Esophagus squamous epithelium (tissue), 5 donors: ENCODE measurements at places on chromosomes 4 and X. TPM values are rescaled to one million over a fixed set of nuclear protein-coding genes. Genes with fewer than 3 reads are reported as not detected.
A peak's percentile ranks its signal among the peaks of the same experiment; 100 is the strongest.

DNA sequence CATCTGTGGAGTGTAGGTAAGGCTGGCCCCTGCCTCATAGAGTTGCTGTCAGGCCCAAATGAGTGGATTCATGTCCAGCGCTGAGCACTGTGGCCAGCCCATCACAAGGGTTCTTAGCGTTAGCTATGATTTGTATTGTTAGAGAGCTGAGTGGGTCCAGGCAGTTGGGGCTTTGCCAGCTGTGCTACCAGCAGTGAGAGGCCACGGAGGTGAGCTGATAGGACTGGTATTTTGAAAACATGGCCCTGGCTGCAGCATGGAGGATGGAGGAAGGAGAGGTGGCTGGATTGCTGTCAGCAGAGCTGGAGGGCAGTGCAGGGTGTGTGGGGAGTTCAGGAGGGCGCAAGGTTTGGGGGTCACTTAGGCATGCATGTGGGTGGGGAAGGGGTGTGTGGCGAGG, 69.8 kb downstream of the PSAPL1 start:
- DNase-seq, result no peak
- no peak overlapping the region for H3K27ac ChIP-seq
- H3K4me3 ChIP-seq, result no peak overlapping the region
- peaks cover 16% of the 10 kb centered on the region for H3K4me1 ChIP-seq
- no peaks in the 10 kb centered on the region for H3K36me3 ChIP-seq

- H3K4me3 ChIP-seq, result no peak overlapping the region
- no peaks in the 10 kb centered on the region for H3K27me3 ChIP-seq
- no peaks in the 10 kb centered on the region for H3K36me3 ChIP-seq
- no peaks in the 10 kb centered on the region for H3K4me1 ChIP-seq
- no peak overlapping the region for H3K27ac ChIP-seq
- no peak for DNase-seq
These were observed 148.8 kb upstream of the EDNRA start for GRCh38 chr4:147332091-147332490.

SPANXN3 gene
- not detected for total RNA-seq

DNA sequence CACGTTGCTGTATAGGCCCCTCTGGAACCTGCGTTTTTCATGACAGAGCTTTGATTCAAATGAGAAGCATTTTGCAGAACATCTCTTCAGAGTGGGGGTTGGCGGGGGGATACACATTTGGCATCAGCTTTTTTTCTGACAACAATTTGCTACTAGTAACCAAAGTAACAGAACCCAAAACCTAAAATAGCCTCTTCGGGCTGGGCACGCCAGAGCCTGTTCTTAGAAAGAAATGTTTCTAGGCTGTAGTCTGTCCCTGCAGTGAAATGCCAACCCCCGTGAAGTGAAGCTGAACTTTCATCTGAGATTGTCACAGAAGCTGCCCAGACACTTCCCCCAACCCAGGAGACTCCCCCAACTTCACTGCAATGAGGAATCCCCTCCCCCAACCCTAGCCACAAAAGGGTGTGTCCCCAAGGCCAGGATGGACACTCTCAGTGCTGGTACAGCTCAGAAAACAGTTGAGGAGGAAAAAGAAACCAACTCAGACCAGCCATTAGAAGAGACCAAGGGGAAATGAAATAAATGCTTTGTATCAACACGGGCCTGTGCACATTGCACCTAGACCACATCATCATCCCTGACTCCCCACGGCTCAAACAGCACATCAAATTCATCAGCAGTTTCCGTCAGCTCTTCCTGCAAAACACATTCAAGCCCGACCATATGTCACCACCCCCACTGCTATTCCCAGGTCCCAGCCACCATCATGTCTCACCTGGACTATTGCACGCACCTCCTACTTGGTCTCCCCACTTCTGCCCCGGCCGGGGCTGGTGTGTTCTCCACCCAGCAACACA, 8.4 kb upstream of the MAN2B2 start:
- no peaks in the 10 kb centered on the region for H3K36me3 ChIP-seq
- peaks cover 35% of the 10 kb centered on the region for H3K4me1 ChIP-seq
- H3K27ac ChIP-seq, result no peak overlapping the region
- no peaks in the 10 kb centered on the region for H3K27me3 ChIP-seq

DNA sequence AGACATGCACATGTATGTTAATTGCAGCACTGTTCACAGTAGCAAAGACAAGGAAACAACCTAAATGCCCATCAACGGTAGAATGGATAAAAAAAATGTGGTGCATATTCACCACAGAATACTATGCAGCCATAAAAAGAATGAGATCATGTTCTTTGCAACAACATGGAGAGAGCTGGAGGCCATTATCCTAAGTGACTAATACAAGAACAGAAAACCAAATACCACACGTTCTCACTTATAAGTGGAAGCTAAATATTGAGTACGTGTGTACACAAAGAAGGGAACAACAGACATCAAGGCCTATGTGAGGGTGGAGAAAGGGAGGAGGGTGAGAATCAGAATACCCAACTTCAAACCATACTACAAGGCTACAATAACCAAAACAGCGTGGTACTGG, 17.4 kb upstream of the LNX1 start:
- no peak overlapping the region for H3K4me3 ChIP-seq
- H3K27me3 ChIP-seq, result no peaks in the 10 kb centered on the region
- H3K4me1 ChIP-seq, result no peaks in the 10 kb centered on the region
- no peak for DNase-seq

TREX2 gene
- 6.6 TPM for total RNA-seq

GRCh38 chrX:111624169-111624568, 56.8 kb upstream of the ALG13 start:
- H3K27me3 ChIP-seq, result no peaks in the 10 kb centered on the region
- H3K27ac ChIP-seq, result no peak overlapping the region
- no peak for DNase-seq

DNA sequence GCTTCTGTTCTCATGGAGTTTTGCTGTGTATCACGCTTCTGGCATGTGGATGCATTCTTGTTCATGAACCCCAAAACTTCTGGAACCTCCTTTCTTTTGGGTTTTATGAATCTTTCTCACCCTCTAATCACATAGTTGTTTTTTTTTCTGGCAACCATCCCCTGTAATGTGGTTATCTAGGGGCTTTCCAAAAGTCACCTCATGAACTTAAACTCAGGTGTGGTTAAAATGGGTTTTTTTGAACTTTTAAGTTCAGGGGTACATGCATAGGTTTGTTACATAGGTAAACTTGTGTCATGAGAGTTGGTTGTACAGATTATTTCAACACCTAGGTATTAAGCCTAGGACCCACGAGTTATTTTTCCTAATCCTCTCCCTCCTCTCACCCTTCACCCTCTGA, 1099.4 kb upstream of the SLIT2 start:
- H3K4me3 ChIP-seq, result no peak overlapping the region
- H3K36me3 ChIP-seq, result no peaks in the 10 kb centered on the region
- no peak overlapping the region for H3K27ac ChIP-seq
- no peaks in the 10 kb centered on the region for H3K27me3 ChIP-seq
- no peaks in the 10 kb centered on the region for H3K4me1 ChIP-seq
- DNase-seq, result no peak

GRCh38 chrX:133190877-133191738, 27.0 kb downstream of the TFDP3 start:
- H3K27me3 ChIP-seq, result no peaks in the 10 kb centered on the region
- no peaks in the 10 kb centered on the region for H3K36me3 ChIP-seq
- no peak for DNase-seq
- H3K4me1 ChIP-seq, result no peaks in the 10 kb centered on the region
- H3K4me3 ChIP-seq, result no peak overlapping the region

GSX2 gene
- not detected for total RNA-seq

DNA sequence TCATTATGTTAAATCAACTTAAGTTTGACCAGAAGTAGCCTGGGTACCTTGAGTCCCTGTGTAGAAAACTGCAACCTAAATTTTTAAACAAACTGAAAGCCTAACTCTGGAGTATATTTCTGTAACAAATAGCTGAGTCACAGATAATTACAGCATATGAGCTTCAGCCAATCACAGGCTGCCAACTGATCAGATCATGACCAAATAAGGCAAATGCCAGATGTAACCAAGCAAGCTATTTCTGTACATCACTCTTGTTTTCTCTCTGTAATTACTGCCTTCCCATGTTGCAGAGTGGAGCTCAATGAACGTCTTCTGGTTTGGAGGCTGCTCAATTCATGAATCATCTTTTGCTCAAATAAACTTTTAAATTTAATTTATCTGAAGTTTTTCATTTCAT, 980.9 kb upstream of the DIAPH2 start:
- H3K4me3 ChIP-seq, result no peak overlapping the region
- no peaks in the 10 kb centered on the region for H3K4me1 ChIP-seq
- H3K27ac ChIP-seq, result no peak overlapping the region
- no peak for DNase-seq

- H3K4me1 ChIP-seq, result no peaks in the 10 kb centered on the region
- no peak overlapping the region for H3K27ac ChIP-seq
- DNase-seq, result no peak
- no peaks in the 10 kb centered on the region for H3K27me3 ChIP-seq
- no peak overlapping the region for H3K4me3 ChIP-seq
- no peaks in the 10 kb centered on the region for H3K36me3 ChIP-seq
These were observed 30.6 kb upstream of the KIAA1210 start for GRCh38 chrX:119158226-119158625.

VCX3B gene
- total RNA-seq, result not detected

CT45A1 gene
- not detected for total RNA-seq

DNA sequence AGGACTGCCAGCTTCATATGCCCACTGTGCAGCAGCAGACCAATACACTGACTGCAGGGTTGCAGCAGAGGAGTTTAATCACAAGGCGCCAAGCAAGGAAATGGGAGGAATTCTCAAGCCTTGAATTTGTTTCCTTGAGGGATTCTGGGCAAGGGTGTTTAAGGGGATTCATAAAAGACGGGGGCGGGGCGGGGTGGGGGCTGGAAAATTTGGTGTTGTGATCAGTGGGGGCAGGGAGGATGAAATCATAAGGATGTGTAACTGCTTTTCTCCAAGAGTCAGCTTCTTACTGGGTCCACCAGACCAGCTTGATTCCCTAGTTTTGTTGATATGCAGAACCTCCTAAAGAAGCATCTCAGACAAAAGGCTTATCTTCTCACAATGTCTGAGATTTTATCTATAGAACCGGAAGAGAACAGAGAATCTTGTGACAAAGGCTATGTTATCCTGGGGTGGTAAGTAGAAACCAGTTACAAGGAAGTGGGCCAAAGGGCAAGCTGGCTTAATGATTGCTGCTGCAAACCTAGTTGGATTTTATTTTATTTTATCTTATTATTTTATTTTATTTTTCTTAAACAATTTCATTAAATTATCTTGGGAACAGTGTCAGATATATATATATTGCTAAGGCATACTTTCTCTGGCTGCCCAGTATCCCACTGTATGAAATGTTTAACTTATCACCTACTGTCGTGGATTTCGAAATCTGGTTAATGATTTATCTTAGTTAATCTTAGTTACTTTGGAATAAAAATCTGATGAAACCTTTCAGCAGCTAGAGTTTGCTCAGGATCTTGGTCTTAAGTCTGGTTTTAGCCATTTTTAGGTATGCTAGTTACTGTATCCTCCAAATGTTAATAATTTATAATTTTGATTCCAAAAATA, 276.4 kb downstream of the RPA4 start:
- H3K36me3 ChIP-seq, result no peaks in the 10 kb centered on the region
- H3K27ac ChIP-seq, result no peak overlapping the region
- H3K4me1 ChIP-seq, result no peaks in the 10 kb centered on the region

IL2 gene
- not detected for total RNA-seq

- no peak overlapping the region for H3K27ac ChIP-seq
- no peaks in the 10 kb centered on the region for H3K36me3 ChIP-seq
- DNase-seq, result no peak
- H3K27me3 ChIP-seq, result no peaks in the 10 kb centered on the region
- H3K4me1 ChIP-seq, result peaks cover 10% of the 10 kb centered on the region
- peak overlapping the region; percentile 25 for H3K4me3 ChIP-seq
These were observed 134.9 kb downstream of the STOX2 start for GRCh38 chr4:184039963-184040383.

WDFY3 gene
- total RNA-seq, result 70.0 TPM

SPANXN4 gene
- not detected for total RNA-seq

DNA sequence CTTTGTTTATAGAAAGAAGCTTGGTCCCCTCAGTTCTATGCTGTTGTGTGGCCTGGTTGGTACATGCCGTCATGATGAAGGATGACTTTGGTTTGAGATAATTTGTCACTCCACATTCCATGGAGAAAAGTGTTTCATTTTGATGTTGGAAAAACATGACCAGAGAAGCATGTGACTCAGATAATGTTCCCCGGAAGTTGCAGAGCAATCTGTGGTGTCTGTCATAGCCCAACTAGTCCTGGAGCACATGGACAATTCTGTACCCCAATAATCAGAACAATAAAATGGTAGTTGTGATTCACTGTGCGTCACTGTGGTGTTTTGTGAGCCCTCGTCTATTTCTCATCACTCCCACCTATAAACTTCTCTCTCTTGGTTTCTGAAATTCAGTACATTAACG, 85.1 kb downstream of the PDK3 start:
- H3K4me3 ChIP-seq, result no peak overlapping the region
- peak overlapping the region; percentile 12 for H3K27ac ChIP-seq
- no peaks in the 10 kb centered on the region for H3K4me1 ChIP-seq
- no peaks in the 10 kb centered on the region for H3K36me3 ChIP-seq
- DNase-seq, result no peak

DNA sequence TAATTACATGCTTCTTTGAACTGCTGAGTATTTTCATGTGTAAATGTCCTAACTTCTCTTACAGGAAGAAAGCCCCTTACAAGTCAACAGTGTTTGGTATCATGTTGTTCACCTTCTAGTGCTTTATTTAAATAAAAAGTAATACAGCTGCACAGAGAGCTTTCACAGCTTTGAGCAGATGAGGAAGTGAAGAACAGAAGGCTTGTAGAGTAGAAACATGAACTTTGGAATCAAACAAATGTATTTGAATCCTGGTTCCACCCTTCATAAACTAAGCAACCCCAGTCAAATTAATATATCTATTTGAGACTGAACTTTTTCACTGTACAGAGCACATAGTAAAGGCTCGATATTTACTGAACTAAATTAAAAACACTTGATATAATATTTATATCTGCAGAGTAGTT, 120.5 kb downstream of the CAMK2D start:
- DNase-seq, result no peak
- peaks cover 3% of the 10 kb centered on the region for H3K4me1 ChIP-seq
- H3K27me3 ChIP-seq, result no peaks in the 10 kb centered on the region
- H3K27ac ChIP-seq, result no peak overlapping the region

- H3K4me1 ChIP-seq, result peaks cover 6% of the 10 kb centered on the region
- no peaks in the 10 kb centered on the region for H3K36me3 ChIP-seq
- peaks cover 3% of the 10 kb centered on the region for H3K27me3 ChIP-seq
- H3K27ac ChIP-seq, result peak within 1 kb of the TSS; percentile 90
- H3K4me3 ChIP-seq, result peak within 1 kb of the TSS; percentile 79
These were observed at the start of gene EFNB1 for GRCh38 chrX:68828740-68829581. TSS of gene EFNB1 (plus strand) at chrX:68829021. CDS start at chrX:68829777, 756 bp downstream.

DNA sequence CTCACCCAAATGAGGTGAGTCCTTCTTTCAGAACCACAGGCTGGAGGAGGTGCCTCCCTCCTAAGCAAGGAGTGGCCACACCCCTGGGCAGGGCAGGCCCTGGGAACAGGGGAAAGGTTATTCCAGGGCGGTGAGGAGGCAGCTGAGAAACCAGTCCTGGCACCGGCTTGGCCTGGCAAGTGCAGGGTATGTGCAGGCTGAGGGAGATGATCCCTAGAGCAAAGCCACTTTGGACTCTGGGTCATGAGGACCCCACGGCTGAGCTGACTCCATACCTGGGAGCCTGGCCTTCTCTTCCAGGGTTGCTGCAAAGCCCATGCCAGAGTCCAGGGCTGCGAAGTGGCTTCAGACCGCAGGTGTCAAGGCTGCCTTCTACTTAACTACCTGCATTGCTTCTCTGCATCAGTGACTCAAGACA, 49.5 kb upstream of the HELT start:
- no peak overlapping the region for H3K4me3 ChIP-seq
- H3K27ac ChIP-seq, result peak overlapping the region; percentile 60
- H3K4me1 ChIP-seq, result peaks cover 7% of the 10 kb centered on the region
- H3K27me3 ChIP-seq, result no peaks in the 10 kb centered on the region
- H3K36me3 ChIP-seq, result no peaks in the 10 kb centered on the region
- no peak for DNase-seq

RADX gene
- total RNA-seq, result 2.1 TPM
